ENCODE measurements at places on chromosomes 16 and 17.
A peak's percentile ranks its signal among the peaks of the same experiment; 100 is the strongest.

GRCh38 chr17:64447526-64447925, 1.4 kb upstream of the MILR1 start:
- H3K36me3 ChIP-seq: no peaks in the 10 kb centered on the region
- H3K4me3 ChIP-seq: no peak overlapping the region
- DNase-seq: no peak
- no peaks in the 10 kb centered on the region for H3K27me3 ChIP-seq

DNA sequence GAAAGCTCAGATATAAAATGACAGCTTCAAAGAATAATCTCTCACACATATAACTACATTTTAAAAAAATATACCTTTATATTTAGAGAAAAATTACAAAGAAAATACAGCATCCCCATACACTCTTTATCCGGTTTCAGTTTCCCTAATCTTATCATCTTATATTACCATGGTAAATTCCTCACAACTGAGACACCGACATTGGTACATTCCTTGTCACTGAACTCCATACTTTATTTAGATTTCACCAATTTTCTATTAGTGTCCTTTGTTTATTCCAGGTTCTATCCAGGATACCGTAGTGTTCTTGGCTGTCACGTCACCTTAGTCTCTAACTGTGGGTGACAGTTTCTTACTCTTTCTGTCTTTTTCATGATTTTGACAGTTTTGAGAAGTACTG, 22.0 kb upstream of the ABCA10 start:
- H3K36me3 ChIP-seq: no peaks in the 10 kb centered on the region
- DNase-seq: no peak
- no peak overlapping the region for H3K27ac ChIP-seq
- H3K4me3 ChIP-seq: no peak overlapping the region
- no peaks in the 10 kb centered on the region for H3K4me1 ChIP-seq
- no peaks in the 10 kb centered on the region for H3K27me3 ChIP-seq

- no peak overlapping the region for H3K4me3 ChIP-seq
- no peaks in the 10 kb centered on the region for H3K27me3 ChIP-seq
- no peaks in the 10 kb centered on the region for H3K36me3 ChIP-seq
- H3K4me1 ChIP-seq: no peaks in the 10 kb centered on the region
- no peak for DNase-seq
Observed at GRCh38 chr17:40915721-40916256, 21.7 kb downstream of the KRT23 start.

DNA sequence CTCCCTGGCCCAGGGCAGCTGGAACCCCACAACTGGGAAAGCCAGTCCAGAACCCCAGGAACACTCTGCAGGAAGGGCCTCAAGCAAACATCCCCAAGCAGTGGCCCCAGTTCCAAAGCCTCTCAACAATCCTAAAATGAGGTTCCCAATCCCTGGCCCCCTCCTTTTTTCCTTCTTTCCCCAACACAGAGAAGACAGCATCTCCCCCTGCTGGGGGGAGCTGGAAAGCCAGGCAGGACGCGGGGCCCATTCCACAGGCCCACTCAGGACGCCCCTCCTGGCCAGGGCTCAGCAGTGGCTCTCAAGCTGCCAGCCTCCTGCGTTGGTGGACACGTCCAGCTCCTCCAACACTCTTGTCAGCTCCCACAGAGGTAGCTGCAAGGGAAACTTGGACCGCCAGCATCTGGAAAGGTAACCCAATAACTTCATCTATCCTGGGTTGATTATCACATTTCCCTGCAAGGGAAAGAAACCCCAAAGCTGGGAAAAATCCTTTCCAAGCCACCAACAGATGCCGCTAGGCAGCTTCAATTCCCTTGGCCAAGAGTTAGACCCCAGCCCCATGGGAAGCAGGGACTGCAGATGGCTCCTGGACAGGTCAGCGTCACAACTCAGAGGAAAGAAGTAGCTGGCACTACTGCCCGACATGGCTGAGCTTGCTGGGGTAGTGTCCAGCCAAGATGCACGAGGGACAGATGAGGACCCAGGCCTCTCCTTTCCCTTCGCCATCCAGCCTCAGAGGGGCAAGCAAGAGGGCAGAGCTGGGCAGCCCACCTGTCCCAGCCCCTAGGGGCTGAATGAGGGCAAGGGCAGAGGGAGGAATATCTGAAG, 7.6 kb downstream of the HDAC5 start:
- no peak overlapping the region for H3K27ac ChIP-seq
- no peak overlapping the region for H3K4me3 ChIP-seq
- peaks cover 8% of the 10 kb centered on the region for H3K4me1 ChIP-seq
- peak; percentile 84 for DNase-seq

DNA sequence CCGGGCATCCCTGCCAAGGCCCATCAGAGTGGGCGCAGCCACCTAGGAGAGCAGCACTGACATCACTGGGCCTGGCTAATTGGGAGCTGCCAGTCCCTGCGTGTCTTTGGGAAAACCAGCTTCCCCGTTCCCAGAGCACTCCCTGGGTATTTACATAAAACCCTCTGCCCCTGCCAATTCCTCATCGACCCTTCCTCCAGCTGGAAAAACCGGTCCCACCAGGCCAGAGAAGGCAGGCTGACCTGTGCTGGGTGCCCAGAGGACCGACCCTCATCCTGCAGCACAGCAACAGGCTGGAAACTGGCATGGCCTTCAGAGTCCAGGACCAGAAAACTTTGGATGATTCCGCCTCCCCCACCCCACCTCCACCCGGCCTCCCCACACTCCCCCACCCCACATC, 8.2 kb upstream of the FOXN1 start:
- peaks cover 4% of the 10 kb centered on the region for H3K4me1 ChIP-seq
- peak; percentile 61 for DNase-seq
- H3K4me3 ChIP-seq: no peak overlapping the region
- H3K27me3 ChIP-seq: no peaks in the 10 kb centered on the region
